Epithelial cell of umbilical artery (primary cell): ENCODE measurements at places on chromosomes 1 and 21. TPM values are rescaled to one million over a fixed set of nuclear protein-coding genes. Genes with fewer than 3 reads are reported as not detected.

Gene INTS11
- 41.3 and 52.6 TPM in 2 replicates for total RNA-seq

Gene MXRA8
- total RNA-seq = 1.6 and 2.1 TPM in 2 replicates

Gene SPATA45
- not detected in 2 replicates for total RNA-seq

Gene PKP1
- under 0.01 TPM in 1 of 2 replicates, not detected in the other for total RNA-seq

Gene RYR2
- not detected in 2 replicates for total RNA-seq

Gene HPDL
- total RNA-seq = 5.2 and 6.1 TPM in 2 replicates

Gene PHF13
- total RNA-seq = 7.8 and 9.6 TPM in 2 replicates

Gene CDA
- 0.61 and 0.65 TPM in 2 replicates for total RNA-seq

Gene CCDC24
- total RNA-seq = 1.9 and 2.6 TPM in 2 replicates

Gene CFAP107
- not detected in 2 replicates for total RNA-seq

Gene PTCH2
- total RNA-seq = 0.30 TPM in 1 of 2 replicates, not detected in the other

Gene OPTC
- total RNA-seq = not detected in 2 replicates
